ENCODE measurements at places on chromosomes 4 and X.

GRCh38 chrX:128883650-128884049 is 639.6 kb downstream of the SMARCA1 start:
- DNase-seq = no peak

- peak; percentile 0 for DNase-seq
Observed at GRCh38 chrX:146754268-146754667, 55.3 kb upstream of the CXorf51B start.

GRCh38 chr4:41870035-41870434 is 65.2 kb upstream of the TMEM33 start:
- no peak for DNase-seq

DNA sequence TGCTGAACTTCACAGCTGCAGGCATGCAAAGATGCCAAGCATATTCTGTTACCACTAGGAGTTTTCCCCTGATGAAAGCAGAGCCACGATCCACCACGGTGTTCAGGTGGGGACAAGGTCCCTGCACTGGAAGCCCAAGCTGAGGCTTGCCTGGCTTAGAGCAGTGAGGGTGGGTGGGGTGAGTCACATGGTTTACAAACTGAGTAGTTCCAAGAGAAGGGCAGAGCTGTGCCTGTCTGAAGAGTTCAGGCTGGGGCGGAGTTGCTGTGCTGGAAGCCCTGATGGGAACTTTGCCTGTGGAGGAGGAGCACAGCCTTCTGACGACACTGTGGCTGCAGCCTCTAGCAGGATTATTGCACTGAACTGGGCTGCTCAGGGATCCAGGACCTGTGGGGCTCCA is 45.5 kb downstream of the FAM9B start:
- DNase-seq = no peak

GRCh38 chrX:108298165-108298602 is 140.0 kb downstream of the COL4A6 start:
- no peak for DNase-seq

GRCh38 chrX:18016941-18017340 is 155.8 kb upstream of the RAI2 start:
- no peak for DNase-seq

DNA sequence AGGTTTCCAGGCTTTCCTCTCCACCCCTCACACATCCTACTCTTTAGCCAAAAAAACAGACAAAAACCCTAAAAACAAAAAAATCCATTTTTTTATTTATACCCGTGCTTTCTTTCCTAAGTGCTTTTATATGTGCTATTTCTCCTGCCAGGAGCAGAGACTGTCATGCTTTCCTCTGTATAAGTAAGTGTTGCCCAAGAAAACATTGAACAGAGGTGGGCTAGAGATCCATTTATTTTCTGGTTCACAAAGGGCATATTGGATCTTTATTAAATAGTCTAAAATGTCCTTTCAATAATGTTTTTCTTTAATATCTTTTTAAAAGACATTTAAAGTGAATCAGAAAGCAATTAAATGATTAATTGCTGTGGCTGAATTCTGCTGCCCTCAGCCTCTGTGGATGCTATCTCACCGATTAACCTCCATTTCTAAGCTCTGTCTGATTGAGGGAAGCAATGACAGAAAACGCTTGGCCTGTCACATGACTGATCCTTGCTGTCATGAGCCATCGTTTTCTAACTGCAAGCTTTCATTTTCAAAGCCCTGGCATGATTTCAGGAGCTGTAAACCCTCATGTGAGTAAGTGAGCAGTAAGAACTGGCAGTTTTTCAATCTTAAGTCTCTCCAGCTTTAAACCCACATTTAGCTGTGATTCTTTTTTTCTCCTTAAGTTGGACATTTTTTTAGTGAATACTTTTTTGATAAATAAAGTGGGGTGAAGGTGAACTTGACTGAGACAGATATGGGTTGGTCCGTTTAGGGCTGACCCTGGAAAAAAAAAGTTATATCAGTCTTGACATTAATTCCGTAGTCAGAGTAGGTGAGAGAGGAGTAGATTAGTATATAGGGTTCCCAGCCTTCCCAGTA is 180.7 kb upstream of the PGRMC2 start:
- DNase-seq = peak; percentile 5

- DNase-seq = no peak
Observed at GRCh38 chr4:8548731-8549351, 31.4 kb upstream of the GPR78 start.

- no peak for DNase-seq
Observed at GRCh38 chrX:40531056-40531826, 49.5 kb upstream of the ATP6AP2 start.

DNA sequence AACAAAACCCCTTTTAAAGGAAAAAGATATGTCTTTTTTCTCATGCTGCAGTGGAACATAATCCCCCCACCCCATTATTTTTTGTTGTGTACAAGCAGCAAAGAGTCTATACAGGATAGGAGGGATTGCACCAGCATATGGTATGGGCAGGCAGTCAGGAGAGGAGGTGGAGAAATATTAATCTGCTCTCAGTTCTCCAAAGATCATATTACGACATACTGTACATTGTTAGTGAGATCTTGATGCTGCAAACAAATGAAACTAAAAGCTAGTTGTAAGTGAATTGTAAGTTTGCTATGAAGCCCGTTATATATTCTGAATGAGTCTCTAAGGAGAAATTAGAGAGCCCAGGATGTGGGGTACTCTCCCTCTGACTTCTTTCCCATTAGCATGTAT is 75.3 kb downstream of the RAPGEF2 start:
- no peak for DNase-seq

GRCh38 chr4:74083546-74083945 is 15.4 kb downstream of the CXCL2 start:
- DNase-seq = no peak

GRCh38 chrX:19839770-19840254 is 47.6 kb downstream of the SH3KBP1 start:
- DNase-seq = no peak

- no peak for DNase-seq
Observed at GRCh38 chr4:53161787-53162433, 204.0 kb downstream of the SCFD2 start.

GRCh38 chr4:27010334-27010940 is 149.8 kb downstream of the STIM2 start:
- no peak for DNase-seq

GRCh38 chr4:89300499-89300898 is 7.1 kb downstream of the GPRIN3 start:
- DNase-seq = no peak

- no peak for DNase-seq
Observed at GRCh38 chrX:1443496-1444075, 9.1 kb downstream of the ASMTL start.

- DNase-seq = no peak
Observed at GRCh38 chrX:155959018-155959587, 38.4 kb upstream of the IL9R start.

DNA sequence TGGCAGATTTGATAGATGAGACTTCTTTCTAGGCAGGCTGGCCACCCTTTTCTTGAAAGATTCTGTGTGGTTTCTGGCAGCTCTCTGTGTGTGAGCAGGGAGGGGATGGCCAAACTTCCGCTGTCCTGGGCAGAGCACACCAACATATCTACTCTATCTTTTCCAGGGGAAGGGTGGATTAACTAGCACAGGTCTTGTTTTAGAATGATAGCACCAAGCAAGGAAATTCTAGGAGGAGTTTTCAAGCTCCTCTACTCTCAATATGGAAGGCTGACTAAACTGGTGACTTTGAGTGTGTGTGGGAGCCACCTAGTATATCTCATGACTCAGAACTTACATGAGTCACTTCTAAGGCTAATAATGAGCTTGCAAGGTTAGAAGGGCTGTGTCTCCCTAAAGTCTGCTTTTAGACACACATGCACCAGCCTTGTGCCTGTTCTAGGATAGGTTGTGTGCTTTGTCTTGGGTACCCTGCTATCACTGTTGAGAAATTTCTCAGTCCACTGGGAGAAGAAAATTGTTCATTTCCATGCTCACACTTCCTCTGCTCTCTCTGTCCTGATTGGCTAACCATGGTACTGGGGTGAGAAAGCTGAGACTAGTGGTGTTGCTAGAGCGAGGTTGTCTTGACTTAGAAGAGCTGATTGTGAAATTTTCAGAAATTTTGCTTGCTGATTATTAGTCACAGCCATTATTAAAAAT is 72.9 kb downstream of the YIPF6 start:
- no peak for DNase-seq

DNA sequence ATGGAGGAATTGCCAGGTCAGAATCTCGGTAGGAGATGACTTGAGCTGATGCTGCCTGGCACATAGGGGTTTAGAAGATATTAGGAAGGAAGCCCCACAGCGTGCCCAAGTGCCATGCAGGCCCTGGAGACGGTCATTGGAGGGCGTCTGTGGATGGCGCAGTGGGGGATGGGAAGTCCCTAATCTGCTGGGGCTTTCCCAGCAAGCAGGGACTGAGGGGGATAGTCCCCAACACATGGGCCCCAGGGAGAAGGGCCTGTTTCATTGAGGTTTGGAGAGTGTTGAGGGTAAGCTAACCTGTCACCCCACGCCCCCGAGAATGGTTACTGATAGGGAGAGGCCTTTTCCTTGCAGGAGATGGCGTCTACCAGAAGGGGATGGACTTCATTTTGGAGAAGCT is 7.8 kb downstream of the TAFAZZIN start:
- no peak for DNase-seq

DNA sequence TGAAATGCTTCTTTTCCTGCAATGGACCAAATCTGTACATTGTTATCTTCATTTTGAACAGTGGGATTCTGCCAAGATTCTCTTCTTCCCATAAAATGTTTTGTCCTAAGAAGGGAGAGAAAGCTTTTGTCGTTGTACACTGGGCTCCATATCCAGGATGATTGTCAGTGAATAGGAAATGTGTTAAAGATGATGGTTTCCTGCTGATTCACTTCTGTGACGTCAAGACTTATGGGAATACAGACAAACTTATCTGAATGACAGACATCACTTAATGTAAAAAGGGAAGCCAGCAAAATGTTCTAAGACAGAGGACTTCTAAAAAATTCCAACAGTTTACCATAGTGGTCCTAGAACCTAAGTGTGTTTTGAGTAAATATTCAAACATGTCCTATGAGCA is 53.7 kb upstream of the HPF1 start:
- DNase-seq = no peak

DNA sequence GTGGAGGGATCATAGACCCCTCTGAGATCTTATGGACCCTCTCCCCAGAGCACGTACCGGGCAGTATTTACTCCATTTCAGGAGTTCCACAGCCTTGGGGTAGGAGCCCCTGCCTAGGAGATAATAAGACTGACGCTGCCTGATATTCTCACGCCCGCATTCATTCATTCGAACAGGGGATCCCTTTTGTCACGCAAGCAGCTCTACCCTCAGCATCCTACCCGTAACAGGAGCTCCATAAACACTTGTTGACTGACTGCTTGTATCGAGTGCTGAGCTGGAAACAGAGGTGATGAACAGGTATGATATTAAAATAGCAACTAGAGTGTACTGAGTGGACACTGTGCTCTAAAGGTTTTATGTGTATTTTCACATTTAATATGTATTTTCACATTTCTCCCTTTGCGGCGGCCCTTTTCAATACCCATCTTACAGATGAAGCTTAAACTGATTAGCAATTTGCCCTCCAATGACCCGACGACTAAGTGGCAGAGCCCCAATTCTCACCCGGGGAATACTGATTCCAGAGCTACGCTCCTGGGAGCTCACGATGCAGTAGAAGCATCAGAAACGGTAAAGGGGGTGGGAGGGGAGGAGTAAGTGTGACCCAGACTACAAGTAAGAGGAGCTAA is 888 bp downstream of the RAB28 start:
- no peak for DNase-seq

DNA sequence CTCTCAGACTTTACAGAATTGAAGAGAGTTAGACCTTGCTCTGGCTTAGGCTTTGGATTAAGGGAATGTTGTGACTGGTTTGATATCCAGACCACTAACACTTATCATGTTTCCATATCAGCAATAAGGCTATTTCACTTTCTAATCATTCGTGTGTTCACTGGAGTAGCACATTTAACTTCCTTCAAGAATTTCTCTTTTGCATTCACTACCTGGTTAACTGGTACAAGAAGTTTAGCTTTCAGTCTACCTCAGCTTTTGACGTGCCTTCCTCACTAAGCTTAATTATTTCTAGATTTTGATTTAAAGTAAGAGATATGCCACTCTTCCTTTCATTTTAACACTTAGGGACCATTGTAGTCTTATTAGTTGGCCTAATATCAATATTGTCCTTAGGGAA is 62.6 kb downstream of the CASP6 start:
- no peak for DNase-seq

GRCh38 chr4:132328761-132329160 is 820.3 kb upstream of the PCDH10 start:
- DNase-seq = no peak

DNA sequence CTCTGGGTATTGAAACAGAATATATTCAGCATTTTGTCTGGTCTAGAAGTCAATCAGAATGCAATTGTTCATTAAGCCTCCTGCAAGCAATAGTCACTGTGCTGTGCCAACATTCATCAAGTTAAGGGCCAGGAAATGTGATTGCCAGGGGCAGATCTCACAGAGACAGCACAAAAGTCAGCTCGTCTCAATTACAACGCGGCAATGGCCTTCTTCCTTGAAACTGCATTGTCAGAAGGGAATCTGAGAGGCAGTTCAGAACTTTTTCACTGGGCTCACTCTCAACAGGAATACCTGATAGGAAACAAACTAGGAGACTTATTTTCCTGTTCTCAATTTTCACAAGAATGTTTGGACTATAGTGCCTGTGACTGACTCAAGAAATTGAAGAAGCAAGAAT is 131.1 kb upstream of the NR3C2 start:
- DNase-seq = no peak

- no peak for DNase-seq
Observed at GRCh38 chr4:73970011-73970410, 11.8 kb downstream of the PF4 start.

DNA sequence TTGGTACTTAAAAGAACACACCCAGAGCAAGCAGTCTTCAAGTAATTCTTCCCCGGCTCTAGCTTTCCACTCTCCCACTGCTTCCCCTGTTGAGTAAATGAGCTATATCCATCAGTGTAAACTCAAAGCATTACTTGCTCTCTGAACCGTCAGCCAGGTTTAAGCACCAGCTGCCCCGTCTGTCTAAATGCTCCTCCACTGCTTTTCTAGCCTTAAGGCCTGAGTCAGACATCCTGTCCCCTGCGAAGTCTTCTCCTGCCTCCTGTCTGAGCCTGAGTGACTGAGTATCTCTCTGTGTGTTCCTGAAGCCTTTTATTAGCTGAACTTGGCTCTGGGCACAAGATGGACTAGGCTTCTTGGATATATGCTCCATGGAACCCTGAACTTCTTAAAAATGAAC is 205.1 kb downstream of the STK32B start:
- no peak for DNase-seq

GRCh38 chr4:90979556-90979955 is 852.4 kb downstream of the CCSER1 start:
- no peak for DNase-seq

DNA sequence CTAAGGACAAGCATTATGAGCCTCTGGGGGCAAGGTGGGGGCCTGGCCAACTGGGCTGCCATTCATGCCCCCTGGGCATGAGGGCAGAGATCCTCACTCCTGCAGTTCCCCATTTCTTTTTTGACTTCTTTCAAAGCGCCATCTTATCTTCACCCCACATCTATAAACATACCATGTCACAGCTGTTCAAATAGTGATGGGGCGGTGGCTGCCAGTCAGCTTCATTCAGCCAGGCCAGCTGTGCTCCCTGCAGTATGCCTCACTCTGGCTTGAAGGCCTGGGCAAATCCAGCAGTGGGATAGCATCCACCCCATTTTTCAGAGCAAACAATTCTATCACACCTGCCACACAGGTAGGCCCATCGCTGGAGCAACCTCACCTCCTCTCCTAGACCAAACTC is 85.5 kb downstream of the NHSL2 start:
- no peak for DNase-seq
